ENCODE measurements at places on chromosomes 12 and 14.
A peak's percentile ranks its signal among the peaks of the same experiment; 100 is the strongest.

DNA sequence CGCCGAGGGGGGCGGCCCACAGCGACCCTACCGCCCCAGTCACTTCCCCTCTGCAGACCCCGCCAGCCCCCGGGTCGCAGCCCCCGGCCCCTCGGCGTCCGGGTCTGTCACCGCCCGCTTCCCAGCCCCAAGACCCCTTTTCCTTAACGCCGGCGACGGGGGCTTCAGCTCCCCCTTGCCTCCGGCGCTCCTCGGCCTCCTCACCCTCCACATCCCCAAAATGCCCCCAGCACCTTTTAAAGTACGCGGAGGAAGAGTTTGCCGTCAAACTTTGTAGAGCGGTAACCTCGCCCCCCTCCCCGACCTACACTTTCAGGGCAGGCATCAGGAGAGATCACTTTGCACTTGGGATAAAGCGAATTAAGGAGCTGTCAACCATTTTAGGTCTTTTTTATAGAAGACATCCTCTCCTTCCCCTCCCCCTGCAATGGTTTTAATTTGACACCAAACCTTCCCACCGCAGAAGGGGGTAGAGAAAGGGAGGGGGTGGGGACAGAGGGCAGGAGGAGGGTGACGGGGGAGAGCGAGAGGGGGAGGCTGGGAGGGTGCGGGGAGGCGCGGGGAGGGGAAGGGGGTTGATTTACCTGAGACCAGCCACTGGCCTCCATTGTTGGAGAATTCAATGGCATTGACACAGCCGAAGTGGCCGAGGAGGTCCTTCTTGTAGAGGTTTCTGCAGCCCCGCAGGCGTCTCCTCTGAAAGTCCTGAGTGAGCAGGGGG lies 578 bp downstream of the DCAF5 start:
- DNase-seq: no peak

GRCh38 chr12:62908674-62909073 lies 26.3 kb downstream of the PPM1H start:
- no peak for DNase-seq

DNA sequence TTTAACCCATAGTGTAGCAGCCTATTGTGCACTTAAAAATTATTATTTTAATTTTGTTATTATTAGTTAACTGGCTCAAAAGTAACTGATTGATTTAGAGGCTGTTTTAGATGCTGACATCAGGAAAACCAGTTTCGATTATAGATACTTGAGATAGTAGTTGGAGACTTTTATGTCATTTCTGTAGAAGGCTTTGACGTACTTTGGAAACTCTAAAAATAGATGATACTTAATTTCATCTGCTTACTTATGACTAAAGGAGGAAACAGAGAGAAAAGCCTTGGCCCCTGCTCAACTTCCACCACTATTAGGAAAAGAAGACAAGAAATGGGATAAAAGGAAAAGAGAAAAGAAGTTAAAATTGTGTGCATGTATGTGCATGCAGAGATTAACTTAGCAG lies 219.3 kb upstream of the HMGA2 start:
- no peak for DNase-seq

- no peak for DNase-seq
These were observed 175.5 kb downstream of the MED13L start for GRCh38 chr12:116101991-116102390.

DNA sequence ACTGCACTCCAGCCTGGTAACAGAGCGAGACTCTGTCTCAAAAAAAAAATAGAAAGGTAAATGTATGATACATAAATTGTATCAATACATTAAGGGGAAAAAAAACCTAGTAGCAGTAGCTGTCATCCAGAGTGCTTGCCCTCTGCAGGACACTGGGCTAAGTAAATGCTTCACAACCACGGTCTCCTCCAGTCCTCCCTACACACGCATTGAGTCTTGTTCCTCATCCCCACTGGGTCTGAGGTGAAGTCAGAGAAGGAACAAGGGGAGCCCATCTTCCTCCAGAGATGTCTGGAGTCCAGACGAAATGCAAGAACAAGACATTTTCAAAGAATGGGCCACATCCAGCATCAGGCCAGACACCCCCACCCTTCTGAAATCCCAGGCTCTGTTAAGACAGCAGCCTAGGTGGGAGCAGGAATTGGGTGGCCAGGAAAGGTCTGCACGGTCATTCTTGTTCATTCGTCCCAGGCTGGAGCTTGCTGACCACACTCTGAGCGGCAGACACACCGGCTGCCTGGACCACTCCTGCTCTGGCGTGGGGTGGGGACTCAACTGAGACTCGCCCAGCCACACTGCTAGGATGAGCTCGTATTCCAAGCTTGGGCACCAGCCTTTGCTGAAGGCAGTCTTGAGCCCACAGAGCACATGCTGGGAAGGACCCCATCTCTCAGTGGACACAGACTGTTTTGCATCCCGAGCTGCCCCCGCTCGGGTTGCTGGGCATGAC lies 45.5 kb downstream of the CHGA start:
- DNase-seq: no peak

DNA sequence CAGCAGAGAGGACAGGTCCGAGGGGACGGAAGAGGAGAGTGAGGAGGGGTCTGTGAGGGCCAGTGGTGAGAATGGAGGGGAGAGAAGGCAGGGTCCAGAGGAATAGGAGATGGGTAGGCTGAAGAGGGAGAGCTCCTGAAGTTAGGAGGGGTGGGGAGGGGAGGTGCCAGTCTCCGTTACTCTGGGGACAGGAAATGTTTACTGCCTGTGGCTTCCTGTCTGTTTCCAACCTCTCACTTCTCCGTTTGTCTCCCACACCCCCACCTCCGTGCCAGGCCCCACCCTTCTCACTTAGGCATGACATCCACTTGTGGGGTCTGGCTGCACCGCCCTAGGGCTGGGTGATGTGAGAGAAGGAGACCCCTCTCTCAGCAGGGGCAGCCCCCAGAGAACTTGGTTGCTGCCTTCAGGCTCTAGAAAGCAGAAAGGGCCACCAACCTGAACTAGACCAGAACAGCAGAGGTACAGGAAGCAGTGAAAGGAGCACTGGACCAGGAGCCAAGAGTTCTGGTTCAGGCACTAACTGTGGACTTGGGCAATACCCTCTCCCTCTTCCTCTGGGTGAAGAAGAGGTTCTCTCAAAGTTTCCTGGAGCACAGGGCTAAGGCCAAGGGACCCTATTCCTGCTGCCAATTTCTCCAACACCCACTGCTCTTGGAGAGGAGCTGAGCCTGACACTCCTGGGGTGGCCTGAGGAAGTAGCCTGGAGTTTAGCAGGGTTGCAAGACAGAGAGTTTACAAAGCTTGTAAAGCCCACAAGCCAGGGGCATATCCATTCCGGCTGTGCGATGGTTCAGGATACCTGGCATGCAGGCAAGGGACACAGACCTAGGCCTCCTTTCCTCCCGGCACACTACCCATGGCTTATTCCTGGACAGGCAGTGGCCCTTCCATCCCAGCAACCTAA lies 5.5 kb downstream of the ITGA5 start:
- DNase-seq: no peak

DNA sequence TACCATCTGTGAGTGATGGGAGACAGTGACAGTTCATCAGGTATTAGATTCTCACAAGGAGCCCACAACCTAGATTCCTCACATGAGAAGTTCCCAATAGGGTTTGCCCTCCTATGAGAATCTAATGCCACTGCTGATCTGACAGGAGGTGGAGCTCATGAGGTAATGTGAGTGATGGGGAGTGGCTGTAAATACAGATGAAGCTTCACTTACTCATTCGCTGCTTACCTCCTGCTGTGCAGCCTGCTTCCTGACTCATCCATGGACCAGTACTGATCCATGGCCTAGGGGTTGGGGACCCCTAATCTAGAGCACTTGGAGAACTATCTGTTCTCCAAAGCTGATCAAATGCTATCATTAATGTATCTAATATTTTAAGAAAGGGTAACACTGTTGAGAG lies 17.7 kb downstream of the CLEC2D start:
- DNase-seq: no peak

- DNase-seq: no peak
These were observed 3.6 kb upstream of the VRK1 start for GRCh38 chr14:96793547-96793946.

- DNase-seq: peak; percentile 94
These were observed 20.1 kb upstream of the CCDC63 start for GRCh38 chr12:110826592-110827200.

GRCh38 chr14:71054706-71055105 lies 147.4 kb downstream of the PCNX1 start:
- no peak for DNase-seq
